ENCODE measurements at places on chromosomes 13 and 19.
A peak's percentile ranks its signal among the peaks of the same experiment; 100 is the strongest.

DNA sequence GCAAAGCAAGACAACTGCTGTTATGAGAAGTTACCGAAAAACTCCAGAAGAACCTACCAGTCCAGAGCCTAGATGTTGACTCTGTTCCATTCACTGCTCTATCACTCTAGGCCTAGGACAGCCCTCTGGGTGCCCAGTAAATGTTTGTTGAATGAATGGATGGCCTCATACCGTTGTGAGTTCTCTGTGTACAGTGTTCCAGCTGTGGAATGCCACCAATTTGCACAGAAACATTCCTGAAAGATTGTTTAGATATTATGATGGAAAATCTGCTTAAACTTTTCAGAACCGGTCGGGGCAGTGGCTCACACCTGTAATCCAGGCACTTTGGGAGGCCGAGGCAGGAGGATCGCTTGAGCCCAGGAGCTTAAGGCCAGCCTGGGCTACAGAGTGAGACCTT, 1.3 kb upstream of the FBL start:
- DNase-seq, result no peak

- DNase-seq, result no peak
These were observed 186.2 kb downstream of the EFNB2 start for GRCh38 chr13:106349080-106349931.

DNA sequence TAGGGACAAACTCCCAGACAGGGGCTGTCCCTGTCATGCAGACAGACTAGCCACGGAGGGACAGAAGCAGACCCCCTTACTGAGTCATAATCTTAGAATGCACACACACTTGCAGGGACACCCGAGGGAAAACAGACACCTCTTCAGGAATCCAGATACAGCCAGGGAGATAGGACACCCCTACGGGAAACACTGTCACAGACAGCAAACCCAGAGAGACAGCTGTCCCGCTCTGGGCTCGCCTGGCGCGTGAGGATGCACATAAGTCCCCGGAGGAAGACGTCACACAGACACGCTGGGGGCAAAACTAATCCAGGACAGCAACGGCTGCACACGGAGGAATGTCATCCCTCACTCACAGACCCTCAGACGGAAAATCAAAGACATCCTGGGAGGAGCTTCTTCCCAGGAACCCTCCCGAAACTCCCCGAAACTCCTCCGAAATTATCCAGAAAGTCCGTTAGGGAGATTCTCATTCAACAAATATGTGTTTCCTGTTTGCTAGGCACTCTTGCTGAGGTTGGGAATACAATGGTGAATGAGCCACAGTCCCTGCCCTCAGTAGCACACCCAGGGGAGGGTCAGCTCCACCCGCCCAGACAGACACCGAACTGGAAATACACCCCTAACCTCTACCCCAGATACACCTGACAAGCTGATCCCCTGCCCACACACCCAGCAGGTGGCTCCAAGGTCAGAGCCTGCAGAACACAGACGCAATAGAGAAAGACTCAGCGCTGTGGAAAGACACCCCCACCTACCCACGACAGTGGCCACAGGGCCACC, 15.2 kb upstream of the TOMM40 start:
- DNase-seq, result no peak

- no peak for DNase-seq
These were observed 316.2 kb downstream of the ENOX1 start for GRCh38 chr13:43470610-43471009.

DNA sequence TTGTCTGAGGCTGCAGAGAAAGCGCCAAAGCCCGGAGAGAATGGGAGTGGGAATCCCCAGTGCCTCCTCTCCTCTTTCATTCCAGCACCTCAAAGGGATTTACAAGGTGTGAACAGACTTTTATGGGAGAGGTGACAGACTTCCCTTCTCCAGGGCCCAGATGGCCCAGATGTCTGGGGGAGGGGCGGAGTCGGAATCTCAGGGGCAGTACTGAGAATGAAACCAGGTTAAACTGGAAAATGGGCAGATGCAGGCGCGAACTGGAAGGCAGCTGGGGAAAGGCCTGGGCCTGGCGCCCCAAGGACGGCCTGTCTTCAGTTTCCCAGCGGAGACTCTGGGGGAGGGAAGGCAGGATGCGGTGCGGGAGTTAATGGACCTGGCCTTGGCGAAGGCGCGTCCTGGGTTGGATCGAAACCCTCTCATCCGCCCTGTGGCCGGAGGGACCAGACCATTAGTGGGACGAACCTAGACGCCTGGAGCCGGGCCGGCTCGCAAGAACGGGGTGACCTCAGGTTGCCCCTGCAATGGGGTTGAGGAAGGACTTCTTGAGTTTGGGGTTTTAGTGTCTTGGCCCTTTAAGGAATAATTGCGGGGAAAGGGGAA, 592 bp upstream of the TRIP10 start:
- DNase-seq, result peak; percentile 30

DNA sequence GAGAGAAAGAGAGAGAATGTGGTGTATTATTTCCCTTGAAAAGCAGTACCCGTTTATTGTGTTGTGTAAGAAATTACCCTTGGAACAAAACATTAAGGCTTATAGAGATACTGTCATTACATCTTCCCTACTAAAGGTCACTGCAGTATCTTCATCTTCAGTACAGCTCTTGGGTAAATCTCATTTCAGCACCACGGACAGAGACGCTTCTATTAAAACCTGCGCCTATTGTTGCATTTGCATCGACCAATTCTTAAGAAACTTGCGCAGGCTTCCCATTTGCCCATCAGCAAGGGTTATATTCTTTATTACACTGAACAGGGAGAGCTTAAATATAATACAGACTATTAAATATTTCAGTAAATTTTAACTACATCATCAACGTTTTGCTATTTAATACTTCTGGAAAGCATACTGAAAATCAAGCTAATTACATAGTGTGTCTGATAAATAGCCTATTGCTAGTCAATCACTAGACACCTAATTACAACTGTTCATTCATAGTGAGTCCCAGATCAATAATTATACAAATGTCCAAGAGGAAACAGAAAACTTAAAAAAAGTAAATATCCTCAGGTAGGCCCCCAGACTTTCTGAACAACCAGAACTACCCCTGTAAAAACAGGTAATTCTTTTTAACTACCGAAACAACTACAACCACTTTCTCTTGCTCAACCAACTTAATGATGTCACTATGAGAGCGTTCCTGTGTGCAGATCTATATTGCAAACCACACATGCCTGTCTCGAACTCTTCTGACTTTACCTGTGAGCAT, 350.6 kb downstream of the LIG4 start:
- DNase-seq, result no peak

DNA sequence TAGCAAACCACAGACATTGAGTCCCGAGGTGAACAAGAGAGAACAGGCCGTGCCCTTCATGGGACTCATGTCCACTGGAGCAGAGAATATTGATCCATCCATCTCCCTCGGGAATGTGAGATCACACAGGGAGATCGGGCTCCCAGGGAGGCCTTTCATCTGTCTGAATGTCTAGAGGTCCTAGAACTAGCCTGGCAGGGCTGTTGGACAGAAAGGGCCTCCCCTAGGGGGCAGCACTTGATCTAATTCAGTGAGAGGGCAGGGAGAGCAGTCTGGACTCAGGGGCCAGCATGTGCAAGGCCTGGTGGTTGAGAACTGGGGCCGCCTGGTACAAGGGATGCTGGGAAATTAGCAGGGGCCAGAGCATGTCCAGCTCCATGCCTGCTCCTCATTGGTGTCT, 4.3 kb downstream of the RUVBL2 start:
- peak; percentile 46 for DNase-seq

DNA sequence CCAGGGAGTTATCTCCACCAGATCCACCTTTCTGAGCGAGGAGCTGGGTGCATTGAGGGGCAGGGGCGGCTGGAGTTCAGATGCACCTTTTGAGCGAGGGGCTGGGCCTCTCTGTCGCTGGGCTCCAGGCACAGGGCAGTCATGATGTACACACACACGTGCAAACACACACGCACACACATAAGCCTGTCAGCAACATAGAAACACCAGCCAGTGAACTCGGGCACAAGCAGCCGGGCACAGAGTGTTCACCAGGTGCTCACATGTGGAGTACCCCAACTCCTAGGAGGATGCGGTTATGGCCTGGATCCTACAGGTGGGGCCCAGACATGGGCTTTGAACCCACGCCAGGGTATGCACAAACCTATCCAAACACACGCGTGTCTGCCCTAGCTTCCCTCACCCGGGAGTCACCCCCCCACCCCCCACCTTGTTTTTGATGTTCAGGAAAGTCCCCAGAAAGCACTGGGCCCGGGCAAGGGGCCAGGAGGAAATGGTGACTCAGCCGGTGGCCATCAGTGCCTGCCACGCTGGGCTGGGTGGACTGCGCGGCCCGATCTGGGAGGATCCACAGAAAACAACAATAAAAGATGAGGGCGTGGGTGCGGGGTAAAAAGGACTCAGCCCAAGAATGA, 13.3 kb downstream of the ARRDC2 start:
- peak; percentile 41 for DNase-seq

DNA sequence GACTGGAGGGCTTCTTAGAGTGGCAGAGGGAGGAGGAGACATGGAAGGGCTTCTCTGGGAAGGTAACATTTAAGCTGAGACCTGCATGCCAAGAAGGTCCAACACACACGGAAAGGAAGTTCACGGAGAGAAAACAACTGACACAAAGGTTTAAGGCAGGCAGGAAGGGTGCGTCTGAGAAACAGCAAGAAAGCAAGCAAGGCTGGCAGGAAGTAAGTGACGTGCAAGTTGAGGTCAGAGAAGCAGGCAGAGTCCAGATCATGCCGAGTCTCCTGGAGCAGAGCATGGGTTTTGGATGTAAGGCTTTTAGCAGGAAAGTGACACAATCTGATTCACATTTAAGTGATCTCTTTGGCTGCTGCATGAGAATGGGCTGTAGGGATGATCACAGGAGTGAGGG, 60.5 kb downstream of the ATP7B start:
- peak; percentile 16 for DNase-seq

GRCh38 chr19:10289167-10289835, 451 bp upstream of the ICAM5 start:
- DNase-seq, result peak; percentile 74

GRCh38 chr13:78420814-78421213, 182.5 kb downstream of the POU4F1 start:
- no peak for DNase-seq

DNA sequence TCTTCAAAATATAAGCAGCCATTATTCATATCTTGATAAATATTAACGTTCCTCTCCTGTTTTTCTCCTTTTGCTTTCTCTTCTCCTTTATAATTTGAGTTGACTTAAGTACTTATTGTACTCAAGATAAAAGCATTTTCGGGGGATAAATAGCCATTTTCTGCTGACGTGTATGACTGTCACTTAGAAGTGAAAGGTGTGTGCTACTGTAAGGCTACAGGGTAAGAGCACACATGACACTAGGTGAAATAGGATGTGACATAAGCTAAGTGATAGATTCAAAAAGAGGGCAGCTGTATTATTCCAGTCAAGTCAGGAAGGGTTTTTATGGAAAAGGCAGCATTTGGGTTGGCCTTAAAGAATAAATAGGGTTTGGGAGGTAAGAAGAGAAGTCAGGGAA, 128.5 kb downstream of the GPC6 start:
- no peak for DNase-seq

DNA sequence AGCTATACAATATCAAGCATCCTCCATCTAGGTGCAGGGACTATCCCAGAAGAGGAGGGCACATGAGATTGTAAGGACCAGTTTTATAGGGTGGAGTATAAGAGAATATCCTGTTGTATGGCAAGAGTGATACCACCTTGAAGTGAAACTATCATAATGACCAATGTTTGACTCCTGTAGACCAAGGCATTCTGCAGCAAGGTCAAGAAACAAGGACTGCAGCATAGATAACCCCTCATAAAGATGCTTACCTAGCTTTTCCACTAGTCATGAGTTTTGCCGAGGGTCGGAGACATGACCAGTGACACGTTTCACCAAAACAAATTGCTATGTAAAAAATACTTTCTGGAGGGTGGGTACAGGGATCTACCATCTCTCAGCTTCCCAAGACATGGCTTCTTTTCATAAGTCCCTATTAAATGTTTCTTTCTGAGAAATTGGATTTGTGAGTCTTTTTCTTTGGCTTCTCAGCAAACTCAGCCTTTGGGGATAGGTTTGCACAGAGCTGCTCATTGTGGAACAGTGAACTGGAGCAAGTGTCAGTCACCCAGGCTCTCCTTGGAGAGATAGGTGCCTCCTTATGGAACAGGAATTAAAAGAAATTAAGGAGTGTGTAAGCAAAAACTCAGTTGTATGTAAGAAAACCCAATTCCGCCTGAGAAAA, 28.2 kb upstream of the CYSLTR2 start:
- no peak for DNase-seq

- no peak for DNase-seq
These were observed 6.9 kb downstream of the CBARP start for GRCh38 chr19:1230783-1231489.

- no peak for DNase-seq
These were observed 447.4 kb downstream of the EFNB2 start for GRCh38 chr13:106088085-106088484.

GRCh38 chr19:43594710-43595604, 977 bp downstream of the IRGQ start:
- peak; percentile 76 for DNase-seq

Data from stimulated activated CD4-positive, alpha-beta T cell treated with anti-CD3 and anti-CD28 coated beads, Interleukin-1b, Interleukin-23, amount 100 ng/mL, for 48 hours (primary cell).